Stimulated activated CD4-positive, alpha-beta T cell treated with anti-CD3 and anti-CD28 coated beads, Interleukin-4, amount 100 ng/mL, for 48 hours (primary cell): ENCODE measurements at places on chromosomes 12 and 14.

DNA sequence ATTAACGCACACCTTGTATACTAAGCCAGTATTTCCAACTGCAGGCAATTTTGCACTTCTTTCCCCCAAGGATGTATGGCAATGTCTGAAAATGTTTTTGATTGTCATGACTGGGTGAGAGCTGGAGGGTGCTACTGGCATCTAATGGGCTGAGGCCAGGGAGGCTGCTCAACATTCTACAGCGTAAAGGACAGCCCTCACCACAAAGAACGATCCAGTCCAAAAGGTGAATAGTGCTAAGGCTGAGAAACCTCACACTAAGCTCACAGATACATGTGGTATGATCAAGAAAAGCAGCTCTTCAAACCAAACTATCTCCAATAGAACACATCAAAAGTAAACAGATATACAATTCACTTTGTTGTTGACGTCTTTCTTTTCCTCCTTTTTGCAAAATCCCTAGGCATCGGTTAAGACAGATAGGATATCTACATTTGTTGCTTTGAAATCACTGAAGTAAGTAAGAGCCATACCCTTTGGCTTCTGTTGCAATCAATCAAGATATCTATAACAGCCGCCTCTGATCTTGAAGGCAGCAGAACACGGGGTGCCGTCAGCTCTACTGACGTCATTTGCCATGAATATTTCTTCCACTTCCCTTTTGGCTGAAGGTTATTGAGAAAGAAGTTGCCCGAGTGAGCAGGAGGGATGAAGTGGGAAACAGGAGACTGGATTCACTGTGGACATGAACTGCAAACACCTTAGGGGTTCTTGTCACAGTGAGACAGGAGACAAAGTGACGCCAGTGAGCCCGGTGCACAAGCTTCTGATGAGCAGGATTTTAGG is 218.3 kb downstream of the FOXN3 start:
- DNase-seq, result no peak

GRCh38 chr12:42985506-42985905 is 396.0 kb upstream of the PRICKLE1 start:
- DNase-seq, result no peak

DNA sequence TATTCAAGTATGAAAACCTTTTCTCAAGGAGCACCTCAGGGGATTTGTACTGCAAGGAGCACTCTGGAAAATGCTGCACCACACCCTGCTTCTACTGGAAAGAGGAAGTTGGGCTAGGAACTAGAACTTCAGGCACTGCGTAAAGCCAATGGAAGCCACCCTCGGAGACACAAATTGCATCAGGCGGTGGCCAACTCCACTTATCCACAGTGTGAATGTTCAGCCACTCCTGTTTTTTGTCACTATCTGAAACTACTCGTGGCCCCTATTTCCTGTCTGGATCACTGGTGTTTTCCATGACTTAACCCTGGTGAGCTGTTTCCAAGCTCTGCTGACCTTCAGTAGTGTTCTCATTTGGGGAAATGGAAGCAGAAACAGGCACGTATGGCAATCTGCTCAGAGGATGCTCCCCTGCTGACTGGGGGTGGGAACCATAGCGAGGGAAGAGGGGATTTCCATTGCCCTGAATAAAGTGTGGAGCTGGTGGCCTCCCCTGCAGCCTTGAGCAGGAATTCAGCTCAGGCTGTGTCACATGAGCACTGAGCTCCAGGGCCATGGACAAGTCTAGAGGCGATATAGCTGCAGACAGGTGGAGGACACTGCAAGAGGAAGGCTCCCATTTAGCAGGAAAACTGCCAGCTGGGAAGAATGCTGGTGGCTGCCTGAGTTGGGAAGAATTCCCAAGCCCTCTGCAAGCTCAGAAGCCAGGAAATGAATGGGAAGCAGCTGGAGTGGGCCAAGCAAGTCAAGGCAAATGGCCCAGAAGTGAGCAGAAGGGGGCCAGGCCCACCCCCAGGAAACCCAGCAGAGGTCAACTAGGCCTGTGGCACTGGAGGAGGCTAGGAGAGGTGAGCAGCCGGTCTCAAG is 50.5 kb upstream of the RAP1B start:
- no peak for DNase-seq

GRCh38 chr14:92392711-92393110 is 69.7 kb downstream of the SLC24A4 start:
- no peak for DNase-seq

- DNase-seq, result no peak
These were observed 92.3 kb downstream of the DERA start for GRCh38 chr12:16003460-16003859.

- DNase-seq, result no peak
These were observed 4.9 kb downstream of the GSTZ1 start for GRCh38 chr14:77325746-77326094.

DNA sequence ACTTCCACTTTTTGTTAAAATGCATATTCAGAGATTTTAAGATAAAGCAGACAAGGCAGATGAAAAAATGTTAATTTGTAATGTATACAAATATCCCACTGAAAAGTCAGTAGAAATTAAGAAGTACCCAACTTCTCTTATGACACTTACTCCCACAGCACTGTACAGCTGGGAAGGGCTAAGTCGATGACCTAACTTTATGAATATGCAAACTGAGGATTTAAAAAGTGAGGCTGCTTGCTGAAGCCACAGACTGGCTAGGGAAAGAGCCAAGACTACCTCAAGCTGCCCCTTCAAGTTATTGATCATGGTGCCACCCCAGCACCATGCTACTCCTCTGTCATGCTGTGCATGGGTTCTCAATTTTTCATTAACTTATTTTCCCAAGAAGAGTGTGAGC is 17.0 kb downstream of the PPM1H start:
- DNase-seq, result no peak

DNA sequence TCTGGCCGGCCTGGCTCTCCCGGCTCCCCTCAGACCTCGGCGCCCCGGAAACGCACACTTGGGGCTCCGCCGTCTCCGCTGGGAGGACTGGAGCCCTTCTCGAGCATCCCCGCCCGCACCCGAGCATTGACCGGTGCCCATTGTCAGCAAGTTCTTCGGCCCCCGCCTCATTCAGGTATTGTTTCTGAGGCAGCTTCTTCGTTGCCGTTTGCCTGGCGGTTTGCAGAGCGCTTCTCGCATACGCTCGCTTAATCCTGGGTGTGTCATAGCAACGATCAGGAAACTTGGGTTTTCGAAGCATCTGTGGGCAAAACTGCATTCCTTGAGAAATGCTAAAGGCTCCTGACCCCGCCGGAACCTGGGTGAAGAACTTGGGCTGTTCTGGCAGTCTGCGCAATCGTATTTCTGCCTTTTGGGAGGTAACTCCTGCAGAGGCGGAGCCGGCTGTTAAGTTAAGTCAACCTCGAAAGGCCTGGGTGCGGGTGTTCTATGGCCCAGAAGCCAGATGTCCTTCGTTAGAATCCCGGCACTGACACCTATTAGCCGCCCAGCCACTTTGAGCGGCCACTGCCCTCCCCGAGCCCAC is 518 bp downstream of the GSKIP start:
- DNase-seq, result peak; percentile 23

- no peak for DNase-seq
These were observed 73.8 kb downstream of the NTF3 start for GRCh38 chr12:5505751-5506150.

DNA sequence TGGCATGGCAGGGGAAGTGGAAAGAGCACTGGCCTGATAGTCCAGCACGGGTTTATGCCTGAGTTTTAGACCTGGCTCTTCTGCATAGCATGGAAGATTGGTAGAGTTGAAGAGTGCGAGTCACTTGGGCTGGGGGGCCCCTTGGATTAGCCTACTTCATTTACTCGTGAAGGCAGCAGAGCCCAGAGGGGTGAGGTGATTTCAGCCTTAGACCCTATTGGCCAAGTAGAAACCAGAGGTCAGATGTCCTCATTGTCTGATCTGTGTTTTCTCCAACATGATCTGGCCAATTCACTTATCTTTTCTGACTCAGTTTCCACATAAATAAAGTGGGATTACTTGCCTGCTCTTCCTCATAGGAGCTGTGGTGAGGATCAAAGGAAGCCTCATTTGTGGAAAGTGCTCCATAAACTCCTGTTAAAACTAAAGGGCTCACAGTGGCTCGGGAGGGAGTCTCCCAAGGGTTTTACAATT is 1.9 kb downstream of the PLEKHG3 start:
- no peak for DNase-seq

GRCh38 chr14:50533806-50534205 is 1.4 kb upstream of the MAP4K5 start:
- no peak for DNase-seq

GRCh38 chr12:70535896-70536374 is 101.3 kb downstream of the PTPRB start:
- no peak for DNase-seq

DNA sequence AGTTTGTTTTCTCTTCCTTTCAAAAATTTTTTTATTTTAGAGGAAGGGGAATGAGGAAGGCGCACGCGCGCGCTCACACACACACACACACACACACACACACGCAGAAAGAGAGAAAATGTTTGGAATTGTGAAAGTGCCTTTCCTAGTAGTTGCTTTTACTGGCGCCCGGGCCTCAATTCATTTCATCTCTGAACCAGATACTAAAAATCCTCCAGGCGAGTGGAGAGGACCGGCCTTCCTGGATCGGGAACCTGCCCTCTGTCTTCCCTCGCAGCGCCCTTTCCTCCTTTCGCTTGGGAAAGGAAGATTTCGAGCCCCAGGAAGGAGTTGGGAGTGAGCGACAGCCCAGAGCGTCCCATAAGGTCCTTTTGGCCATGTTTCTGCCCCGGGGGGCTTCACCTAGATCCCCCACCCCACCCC is 7.8 kb upstream of the TBX3 start:
- no peak for DNase-seq

- DNase-seq, result no peak
These were observed 263.5 kb downstream of the DPF3 start for GRCh38 chr14:72630374-72630773.

GRCh38 chr14:104326848-104327247 is 188.5 kb downstream of the KIF26A start:
- DNase-seq, result no peak

DNA sequence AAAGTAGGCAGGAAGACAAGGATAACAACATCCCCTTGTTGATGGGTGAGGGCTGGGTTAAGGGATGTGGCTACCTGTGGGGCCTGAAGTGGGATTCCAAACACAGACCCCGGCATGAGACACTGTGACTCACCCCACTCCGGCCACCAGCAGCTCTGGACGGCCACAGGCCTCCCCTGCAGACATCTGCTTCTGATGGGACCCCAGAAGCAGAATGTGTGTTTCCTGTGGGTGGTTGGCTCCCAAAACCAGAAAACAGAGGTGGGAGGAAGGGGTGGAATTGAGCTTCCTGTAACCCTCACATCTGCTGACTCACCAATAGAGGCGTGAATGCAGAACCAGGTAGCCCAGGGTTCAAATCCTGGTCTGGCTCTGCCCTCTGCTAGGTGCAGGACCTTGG is 216.6 kb upstream of the PWP1 start:
- DNase-seq, result no peak

- DNase-seq, result no peak
These were observed 1066.1 kb downstream of the FLRT2 start for GRCh38 chr14:86596024-86596423.

- no peak for DNase-seq
These were observed 472.2 kb downstream of the RAD51B start for GRCh38 chr14:68291820-68292219.

DNA sequence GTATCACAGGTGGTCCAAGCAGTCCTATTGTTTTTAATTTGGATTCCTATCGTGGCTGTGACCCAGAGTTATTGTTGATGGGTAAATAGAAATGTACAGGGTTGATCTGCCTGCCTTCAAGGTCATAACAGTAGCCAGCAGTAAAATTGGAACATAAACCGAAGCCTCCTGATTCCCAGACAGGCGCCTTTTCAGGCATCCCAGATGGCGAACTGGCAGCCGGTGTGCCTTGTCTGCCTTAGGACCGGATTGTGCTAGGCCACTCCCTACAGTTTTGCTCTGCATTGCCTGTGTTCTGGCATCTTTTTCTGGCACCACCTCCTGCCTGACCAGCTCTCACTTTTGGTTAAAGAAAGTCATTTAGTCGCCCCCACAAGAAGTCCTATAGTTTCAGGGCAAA is 22.2 kb downstream of the TMEM117 start:
- DNase-seq, result no peak

DNA sequence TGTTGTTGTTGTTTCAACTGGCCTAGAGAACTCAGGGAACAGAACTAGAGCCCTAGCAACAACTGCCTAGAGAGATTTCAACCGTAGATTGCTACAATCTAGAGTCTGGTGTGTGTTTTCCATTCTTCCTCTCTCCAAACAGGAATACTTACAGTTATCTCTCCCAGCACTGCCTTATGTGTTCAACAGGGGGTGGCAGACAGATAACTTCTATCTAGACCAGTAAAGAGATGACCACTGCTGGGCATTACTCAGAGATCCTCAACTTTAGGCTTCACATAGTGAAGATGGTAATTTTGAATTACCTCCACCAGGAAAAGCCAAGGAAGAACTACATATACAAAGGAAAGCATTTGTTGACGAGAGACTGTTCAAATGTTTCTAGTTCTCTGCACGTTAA is 4.8 kb downstream of the TXNDC16 start:
- no peak for DNase-seq

GRCh38 chr12:51374361-51374760 is 16.8 kb downstream of the GALNT6 start:
- DNase-seq, result no peak

GRCh38 chr12:125856896-125857295 is 791.7 kb downstream of the AACS start:
- DNase-seq, result no peak
